ENCODE measurements at places on chromosomes 3 and 15.

GRCh38 chr3:14283813-14284438 is 105.3 kb downstream of the LSM3 start:
- DNase-seq, result no peak

GRCh38 chr3:139307601-139308555 is 35.9 kb upstream of the MRPS22 start:
- peak; percentile 83 for DNase-seq

- DNase-seq, result peak; percentile 30
These were observed 16.4 kb upstream of the ALDH1A3 start for GRCh38 chr15:100863075-100863795.

DNA sequence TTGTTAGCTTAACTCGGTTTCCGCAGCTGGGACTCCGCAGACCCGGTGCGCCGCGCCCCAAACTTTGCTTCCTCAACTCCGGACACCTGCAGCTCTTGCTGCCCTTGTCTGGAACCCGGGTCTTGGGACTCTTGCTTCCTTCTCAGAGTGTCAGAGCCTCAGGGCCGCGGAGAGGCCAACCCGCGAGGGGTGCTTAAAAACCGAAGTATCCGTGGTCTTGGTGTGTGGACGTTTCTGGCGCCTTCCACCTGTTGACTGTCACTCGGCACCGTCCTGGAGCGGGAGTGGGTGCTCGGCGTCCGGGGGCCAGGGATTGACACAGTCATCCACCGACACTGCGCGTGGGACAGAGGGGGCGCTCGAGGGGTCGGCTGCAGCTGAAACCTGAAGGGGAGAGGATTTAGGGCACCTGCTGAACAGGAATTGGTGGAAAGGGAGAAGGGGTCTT is 386 bp downstream of the SQOR start:
- peak; percentile 79 for DNase-seq

DNA sequence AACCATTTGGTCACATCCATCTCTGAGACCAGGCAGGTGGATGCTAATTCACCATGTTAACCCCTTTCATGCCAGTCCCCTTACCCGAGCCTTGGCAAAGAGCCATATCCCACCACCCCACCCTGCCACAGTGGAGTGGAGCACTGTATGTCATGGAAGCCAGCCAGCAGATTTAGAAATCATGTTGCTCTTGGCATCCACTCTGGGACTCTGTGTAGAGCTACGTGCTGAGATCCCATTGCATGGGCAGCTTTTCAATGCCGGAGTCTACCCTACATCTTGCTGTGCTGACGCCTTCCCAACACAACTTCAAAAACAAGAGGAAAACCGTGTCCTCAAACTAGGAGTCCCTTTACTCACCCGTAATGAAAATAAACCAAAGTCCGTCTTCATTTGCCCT is 131.0 kb downstream of the NTRK3 start:
- DNase-seq, result no peak

DNA sequence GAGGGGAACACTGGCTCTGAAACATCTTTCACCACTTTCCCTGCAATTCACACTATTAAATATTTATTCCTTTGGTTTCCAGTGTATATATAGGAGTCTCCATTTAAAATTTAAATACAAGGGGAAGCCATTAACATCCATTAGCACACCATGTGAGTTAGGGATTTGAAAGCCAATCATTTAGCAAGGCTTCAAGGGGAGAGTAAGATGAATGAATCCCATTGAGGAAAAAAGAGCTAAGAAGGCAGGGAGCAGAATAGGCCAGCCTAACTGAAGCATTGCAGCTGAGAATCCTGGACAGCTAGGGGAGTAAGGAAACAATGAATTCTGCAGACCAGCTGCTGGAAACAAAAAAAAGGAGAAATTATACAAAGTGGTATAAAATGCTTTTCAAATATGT is 426.1 kb downstream of the IL5RA start:
- no peak for DNase-seq

DNA sequence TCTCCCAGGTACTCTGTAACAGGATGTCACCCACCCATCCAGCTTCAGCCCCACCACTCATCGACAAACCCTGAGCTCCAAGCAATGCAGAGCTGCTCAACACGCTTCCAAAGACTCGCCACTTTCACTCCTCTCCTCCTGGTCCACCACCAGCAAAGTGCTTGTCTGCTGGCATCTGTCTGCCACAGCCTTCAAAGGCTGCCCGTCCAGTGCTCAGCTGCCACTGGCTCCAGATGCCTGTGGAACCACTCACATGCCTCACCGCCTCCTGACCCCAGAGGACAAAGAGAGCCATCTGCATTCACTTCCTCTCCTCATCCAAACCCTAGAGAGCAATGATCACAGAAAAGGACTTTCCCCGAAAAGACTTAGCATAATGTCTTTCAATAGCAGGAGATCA is 109.5 kb upstream of the OCA2 start:
- DNase-seq, result peak; percentile 86

- no peak for DNase-seq
These were observed 524 bp downstream of the MRPS11 start for GRCh38 chr15:88467935-88468528.

- no peak for DNase-seq
These were observed 234.6 kb downstream of the THRB start for GRCh38 chr3:24259901-24260512.

GRCh38 chr3:6396631-6397030 is 464.3 kb upstream of the GRM7 start:
- DNase-seq, result no peak

GRCh38 chr3:2860626-2861025 is 249.5 kb downstream of the IL5RA start:
- DNase-seq, result no peak

GRCh38 chr15:86629409-86630356 is 550.0 kb downstream of the AGBL1 start:
- no peak for DNase-seq

DNA sequence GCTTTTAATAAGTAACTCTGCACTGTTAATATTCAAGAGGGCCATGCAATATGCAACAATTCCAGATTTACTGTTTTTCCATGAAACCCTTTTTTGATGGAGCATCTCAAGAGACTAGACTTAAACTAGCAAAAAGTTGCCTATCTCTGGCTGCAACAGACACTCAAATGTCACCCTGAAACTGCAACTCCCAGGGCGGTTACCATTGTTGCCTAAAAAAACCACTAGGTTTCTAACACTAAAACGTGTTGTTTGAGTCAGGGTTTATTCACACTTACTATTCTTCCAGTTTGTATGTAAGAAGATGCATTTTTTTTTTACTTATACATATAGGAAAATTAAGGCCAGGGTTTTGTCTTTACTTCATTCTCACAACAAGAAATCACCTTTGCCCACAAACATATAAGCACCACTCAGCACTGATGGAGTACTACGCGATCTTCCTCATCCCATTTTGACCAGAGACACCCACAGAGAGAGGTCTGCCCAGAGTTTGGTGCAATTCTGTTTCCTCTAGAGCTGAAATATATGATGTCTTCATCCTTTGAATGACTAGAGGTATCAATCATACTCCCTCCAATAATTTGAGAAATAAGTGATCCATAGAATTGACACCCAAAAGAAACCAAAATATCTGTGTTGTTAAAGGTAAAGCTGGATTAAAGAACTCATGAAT is 124.0 kb upstream of the SNTN start:
- no peak for DNase-seq

DNA sequence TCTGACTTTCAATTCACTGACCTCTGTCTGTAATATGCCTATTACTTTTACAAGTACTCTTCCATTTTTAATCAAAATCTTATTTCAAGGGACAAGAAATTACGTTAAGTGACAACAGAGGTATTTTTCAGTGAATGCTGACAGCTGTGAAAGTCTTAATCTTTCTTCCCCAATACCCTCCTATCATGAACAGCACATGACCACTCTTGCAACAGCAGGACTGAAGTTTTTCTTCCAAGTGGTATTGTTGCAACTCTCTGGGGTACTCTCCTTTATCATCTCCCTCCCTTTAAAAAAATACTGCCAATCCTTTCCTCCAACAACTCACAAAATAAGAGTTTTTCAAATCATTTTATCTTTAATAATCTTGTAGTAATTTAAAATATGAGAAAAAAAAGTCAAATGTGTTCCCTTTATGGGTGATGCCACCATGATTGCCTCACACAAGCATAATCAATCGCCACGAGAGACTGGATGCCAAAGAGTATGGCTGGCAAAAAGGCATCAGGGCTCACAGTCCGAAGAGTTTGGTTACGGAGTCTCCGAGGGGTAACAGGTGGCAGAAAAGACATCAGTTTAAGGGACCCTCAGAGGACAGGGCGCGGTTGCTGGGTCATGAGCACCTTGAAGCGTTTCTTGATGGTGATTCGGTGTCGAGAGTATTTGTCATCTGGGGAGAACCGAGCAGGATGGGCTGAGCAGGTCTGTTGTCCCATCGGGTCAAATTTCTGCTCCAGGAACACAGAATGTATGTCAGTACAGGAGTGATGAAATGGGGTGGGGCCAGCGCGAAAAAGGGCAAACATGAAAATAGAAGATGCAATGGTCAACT is 1.3 kb downstream of the NOP10 start:
- no peak for DNase-seq

DNA sequence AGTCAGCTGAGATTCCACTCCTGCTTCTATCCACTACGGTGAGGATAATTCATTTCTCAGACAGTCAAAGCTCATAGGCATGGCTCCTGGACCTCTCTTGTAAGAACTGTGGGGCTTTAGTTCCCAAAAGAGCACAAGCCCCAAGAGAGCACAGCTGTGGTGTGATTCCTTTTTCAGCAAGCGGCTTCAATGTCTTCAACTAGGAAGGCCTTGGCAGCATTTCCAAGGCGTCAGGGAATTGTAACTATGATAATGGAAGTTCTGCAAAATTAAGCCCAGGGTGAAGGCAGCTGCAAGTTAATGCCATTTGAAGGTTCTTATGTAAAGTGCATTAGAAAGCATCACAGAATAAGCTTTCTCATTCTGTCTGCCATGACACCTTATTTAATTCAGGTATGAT is 657.1 kb downstream of the GRM7 start:
- peak; percentile 31 for DNase-seq

DNA sequence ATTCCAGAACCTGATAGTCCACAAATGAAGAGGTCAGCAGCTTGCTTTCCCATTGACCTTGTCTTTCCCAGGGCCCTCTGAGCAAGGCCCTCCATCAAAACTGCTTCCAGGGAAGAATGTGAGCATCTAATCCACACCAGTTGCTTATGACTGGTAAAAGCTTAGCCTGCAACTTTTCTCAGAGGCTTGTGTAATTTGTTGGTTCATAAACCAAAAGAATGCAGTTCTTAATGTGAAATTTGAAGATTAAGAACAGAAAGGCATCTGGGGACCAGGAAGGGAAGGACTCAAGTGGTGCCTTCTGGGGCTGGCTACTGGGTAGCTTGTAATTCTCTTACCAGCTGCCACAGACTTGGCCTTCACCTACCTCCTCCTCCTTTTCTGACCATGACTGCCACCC is 60.9 kb upstream of the EIF1B start:
- no peak for DNase-seq

DNA sequence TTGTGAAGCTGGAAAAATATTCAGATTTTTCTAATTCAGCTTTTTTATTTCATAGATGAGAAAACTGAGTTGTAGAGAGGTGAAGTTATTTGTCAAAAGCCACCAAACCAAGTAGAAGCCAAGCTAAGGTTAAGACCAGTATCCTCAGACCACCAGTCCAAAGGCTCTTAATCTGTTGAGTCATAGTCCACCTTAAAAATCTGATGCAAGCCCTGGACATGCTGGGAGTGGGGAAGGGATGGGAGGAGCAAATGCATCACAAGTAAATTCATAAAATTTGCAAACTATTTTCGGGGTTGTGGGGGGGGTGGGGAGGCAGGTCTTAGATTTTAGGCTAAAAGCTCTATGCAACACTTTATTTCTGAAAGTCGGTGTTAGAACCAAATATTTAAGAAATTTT is 307.7 kb upstream of the SEMA6D start:
- no peak for DNase-seq

DNA sequence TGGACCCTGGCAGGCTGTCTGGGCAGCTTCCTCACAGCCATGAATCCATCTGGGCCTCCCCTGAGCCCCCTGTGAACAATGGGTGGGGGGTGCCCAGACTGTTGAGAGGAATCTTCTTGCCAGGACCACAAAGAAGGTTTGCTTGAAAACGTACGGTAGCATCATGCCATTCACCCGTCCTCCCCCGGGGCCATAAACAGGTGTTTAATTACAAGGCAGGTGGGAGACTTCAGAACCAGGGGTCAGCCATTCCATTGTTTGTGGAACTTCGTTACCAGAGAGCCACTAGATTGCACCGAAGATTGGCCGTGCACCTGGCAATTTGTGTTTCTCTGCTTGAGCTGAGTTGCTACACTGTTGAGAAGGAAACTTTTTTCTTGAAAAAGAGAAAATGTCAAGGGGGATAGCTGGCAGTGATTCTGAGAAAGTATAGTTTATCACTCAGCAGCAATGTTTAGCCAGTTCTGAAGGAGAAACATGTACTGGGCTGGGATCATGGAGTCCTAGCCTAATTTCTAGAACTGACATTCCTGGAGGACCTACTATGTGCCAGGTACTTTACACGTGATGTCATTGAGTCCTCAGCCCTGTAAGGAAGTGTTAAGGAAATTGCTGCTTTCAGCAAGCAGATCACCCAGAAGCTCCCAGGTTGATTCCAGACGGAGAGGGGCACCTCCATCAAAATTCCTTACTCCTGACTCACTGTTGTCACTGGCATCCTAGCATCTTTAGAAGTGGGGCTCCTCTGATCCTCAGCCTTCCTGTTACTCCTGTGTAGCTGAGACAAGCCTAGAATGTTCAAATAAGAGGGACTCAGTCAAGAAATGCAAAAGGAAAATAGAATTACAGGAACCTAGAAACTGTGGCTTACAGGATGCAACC is 103.8 kb upstream of the UBE2E1 start:
- no peak for DNase-seq

- no peak for DNase-seq
These were observed 40.6 kb upstream of the C3orf80 start for GRCh38 chr3:160184655-160185054.

DNA sequence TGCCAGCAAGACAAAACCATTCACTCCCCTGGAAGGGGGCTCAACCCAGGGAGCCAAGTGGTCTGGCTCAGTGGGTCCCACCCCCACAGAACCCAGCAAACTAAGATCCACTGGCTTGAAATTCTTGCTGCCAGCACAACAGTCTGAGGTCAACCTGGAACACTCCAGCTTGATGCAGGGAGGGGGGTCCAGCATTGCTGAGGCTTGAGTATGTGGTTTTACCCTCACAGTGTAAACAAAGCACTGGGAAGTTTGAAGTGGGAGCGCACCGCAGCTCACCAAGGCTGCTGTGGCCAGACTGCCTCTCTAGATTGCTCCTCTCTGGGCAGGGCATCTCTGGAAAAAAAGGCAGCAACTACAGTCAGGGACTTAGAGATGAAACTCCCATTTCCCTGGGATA is 81.7 kb downstream of the MSL2 start:
- no peak for DNase-seq

- DNase-seq, result no peak
These were observed 9.7 kb upstream of the LRRC15 start for GRCh38 chr3:194379231-194379630.

GRCh38 chr3:171777596-171777995 is 32.7 kb downstream of the PLD1 start:
- no peak for DNase-seq

GRCh38 chr3:16090024-16090423 is 84.5 kb upstream of the GALNT15 start:
- peak; percentile 68 for DNase-seq

DNA sequence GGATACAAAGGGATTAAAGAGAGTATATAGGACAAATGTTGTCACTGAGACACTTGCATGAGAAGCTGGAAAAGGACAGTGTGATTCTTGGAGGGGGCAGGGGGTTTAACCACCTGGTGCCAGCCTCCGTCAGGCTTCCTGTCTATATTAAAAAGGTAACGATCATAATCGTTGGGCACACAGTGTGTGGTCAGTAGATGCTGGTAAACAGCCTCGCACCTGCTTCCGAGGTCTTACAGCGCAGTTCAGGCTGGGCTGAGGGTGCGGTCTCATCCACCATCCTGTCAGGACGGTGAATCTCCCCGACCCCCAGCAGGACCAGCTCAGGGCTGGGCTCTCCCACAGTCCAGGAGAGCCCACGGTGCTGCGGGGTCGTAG is 47.7 kb upstream of the SMAD6 start:
- no peak for DNase-seq

All from eye (tissue), 1 donor.